ENCODE measurements at places on chromosomes 3 and 15.

DNA sequence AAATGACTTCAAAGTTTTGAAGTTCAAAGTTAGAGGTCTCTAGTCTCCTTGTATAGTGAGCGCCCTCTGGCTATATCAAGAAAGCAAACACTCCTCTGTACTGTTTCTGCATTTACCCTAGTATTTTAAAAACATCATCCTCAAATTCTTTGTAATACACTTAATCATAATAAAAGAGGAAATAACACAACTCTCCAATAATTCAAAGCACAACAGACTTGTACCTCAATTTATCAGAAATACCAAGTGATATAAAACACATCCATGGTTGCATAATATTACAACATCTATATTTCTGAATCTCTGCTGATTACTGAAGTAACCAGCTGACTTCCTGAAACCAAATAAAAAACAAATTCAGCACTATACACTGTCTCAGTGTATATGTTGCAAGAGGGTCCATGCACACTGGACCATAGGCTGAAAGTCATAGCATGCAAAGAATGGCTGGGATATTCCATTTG, 12.5 kb downstream of the PLOD2 start:
- DNase-seq: peak; percentile 70

DNA sequence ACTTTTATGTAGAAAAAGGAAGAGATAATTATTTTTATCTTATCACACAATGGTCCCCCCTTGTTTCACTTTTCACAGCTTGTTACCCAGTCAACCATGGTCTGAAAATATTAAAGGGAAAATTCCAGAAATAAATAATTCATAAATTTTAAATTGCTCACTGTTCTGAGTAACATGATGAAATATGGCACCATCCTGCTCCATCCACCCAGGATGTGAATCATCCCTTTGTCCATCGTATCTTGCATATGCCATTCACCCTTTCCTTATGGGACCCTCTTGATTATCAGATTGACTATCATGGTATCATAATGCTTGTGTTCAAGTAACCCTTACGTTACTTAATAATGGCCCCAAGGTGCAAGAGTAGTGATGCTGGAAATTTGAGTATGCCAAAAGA, 43.7 kb downstream of the ANKRD28 start:
- no peak for DNase-seq

DNA sequence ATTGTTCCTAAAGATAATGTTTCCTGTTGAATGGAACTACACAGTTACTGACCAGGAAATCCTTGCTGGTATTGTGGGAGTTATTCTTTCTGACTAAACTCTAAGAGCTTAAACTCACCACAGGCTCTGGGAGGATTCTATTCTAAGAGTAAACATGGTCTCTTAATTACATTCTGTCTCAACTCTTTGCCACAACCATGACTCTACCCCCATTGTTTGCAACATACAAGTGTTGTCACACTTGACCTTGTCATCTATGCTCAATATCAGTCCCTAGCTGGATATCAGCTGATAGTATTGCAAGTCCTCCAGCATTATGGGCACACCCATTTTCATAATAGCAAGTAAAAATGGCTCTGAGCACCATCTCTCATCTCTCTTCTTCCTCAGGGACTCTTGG, 29.6 kb upstream of the SECISBP2L start:
- peak; percentile 28 for DNase-seq

- DNase-seq: no peak
Measured at GRCh38 chr3:98726084-98726483, 37.1 kb upstream of the ST3GAL6 start.

GRCh38 chr15:82968066-82968465, 15.5 kb upstream of the HOMER2 start:
- DNase-seq: peak; percentile 45

GRCh38 chr3:15839568-15839967, 41.8 kb upstream of the ANKRD28 start:
- DNase-seq: no peak

- DNase-seq: peak; percentile 18
Measured at GRCh38 chr3:37693511-37694283, 168.0 kb upstream of the CTDSPL start.

- DNase-seq: no peak
Measured at GRCh38 chr3:143697975-143698374, 150.3 kb downstream of the SLC9A9 start.

GRCh38 chr15:60890375-60891230, 338.5 kb downstream of the RORA start:
- no peak for DNase-seq

- DNase-seq: no peak
Measured at GRCh38 chr15:38536201-38536676, 28.4 kb downstream of the RASGRP1 start.

DNA sequence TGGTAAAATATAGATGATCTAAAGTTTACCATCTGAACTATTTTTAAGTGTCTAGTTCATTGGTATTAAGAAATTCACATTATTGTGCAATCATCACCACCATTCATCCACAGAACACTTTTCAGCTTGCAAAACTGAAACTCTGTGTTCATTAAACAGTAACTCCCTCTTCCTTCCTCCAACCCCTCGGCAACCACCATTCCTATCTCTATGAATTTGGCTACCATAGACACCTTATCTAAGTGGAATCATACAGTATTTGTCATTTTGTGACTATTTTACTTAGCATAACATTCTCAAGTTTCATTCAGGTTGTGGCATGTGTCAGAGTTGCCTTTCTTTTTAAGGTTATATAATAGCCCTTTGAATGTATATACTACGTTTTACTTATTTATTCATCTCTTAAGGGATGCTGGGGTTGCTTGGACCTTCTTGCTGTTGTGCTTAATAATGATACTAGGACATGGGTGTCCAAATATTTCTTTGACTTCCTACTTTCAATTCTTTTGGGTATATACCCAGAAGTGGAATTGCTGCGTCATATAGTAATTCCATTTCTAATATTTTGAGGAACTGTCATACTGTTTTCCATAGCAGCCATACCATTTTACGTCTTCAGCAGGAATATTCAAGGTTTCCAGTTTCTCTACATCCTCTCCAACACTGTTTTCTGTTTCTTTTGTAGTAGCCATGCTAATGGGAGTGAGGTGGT, 20.9 kb downstream of the KAT2B start:
- DNase-seq: peak; percentile 86

DNA sequence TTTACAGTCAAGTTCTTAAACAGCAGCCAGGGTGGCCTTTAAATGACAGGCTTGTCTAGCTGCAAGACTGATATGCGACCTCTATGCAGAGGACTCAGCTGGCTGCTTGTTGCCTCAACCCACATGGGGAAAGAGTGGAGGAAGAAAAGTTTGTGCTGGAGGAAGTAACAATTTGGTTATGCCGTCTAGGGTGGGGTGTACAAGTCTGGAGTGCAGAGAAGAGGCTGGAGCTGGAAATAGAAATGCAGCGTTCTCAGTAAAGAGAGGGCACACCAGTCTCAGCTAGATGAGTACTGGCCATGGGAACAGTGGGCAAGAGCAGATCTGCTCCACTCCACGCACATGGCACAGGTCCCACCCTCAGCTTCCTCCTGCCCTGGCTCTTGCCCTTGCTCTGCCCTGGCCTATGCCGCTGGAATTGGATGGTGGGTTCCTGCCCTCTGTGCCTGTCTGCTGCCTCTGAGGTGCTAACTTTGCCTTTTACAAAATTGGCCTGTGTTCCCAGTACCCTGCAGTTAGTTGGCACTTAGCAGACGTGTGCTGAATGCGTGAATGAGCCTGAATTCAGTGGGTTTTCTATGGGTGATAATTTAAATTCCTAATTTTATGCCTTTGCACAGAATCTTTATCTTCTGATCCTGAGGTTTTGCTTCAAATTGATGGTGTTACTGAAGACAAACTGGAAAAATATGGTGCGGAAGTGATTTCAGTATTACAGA, 59.7 kb upstream of the FURIN start:
- DNase-seq: peak; percentile 51

GRCh38 chr3:177960722-177961121, 575.5 kb upstream of the KCNMB2 start:
- no peak for DNase-seq

- DNase-seq: no peak
Measured at GRCh38 chr15:86553108-86553507, 473.4 kb downstream of the AGBL1 start.

GRCh38 chr3:183341545-183342288, 86.7 kb downstream of the MCF2L2 start:
- DNase-seq: no peak

- no peak for DNase-seq
Measured at GRCh38 chr3:176005564-176005963, 1146.4 kb downstream of the NAALADL2 start.

GRCh38 chr15:90571063-90571541, 41.4 kb downstream of the CRTC3 start:
- DNase-seq: peak; percentile 93

DNA sequence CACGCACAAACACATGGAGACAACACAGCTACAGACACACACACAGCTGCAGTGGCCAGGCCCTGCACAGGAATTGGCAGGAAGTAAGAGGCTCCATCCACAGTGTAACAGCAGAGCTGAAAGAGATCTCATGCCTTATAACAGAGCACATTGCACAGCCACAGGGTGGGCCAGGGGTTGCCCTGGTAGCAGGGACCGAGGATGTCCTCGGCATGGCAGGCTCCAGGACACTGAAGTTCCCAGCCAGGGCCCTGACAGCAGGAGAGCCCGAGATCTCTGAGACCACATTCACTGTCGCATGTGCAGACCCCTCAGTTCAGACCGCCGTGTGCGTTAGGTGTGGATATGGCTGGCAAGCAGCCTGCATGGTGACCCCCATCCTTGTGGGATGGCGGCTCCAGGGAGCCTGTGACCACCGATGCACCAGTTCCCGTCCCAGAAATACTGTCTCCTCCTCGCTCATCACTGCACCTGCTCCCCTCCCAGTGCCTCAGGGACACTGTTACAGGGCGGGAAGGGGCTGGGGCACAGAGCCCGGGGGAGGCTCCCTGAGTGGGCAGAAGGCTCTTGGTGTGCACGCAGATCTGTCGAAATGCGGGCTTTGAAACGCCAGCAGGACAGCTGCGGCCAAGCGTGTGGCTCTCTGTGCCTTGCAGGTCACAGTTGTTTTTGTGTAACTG, 1.5 kb upstream of the OCA2 start:
- DNase-seq: no peak

- no peak for DNase-seq
Measured at GRCh38 chr15:52727815-52728214, 48.6 kb upstream of the ATOSA start.

- DNase-seq: no peak
Measured at GRCh38 chr15:40685376-40685775, 9.6 kb upstream of the RAD51 start.

DNA sequence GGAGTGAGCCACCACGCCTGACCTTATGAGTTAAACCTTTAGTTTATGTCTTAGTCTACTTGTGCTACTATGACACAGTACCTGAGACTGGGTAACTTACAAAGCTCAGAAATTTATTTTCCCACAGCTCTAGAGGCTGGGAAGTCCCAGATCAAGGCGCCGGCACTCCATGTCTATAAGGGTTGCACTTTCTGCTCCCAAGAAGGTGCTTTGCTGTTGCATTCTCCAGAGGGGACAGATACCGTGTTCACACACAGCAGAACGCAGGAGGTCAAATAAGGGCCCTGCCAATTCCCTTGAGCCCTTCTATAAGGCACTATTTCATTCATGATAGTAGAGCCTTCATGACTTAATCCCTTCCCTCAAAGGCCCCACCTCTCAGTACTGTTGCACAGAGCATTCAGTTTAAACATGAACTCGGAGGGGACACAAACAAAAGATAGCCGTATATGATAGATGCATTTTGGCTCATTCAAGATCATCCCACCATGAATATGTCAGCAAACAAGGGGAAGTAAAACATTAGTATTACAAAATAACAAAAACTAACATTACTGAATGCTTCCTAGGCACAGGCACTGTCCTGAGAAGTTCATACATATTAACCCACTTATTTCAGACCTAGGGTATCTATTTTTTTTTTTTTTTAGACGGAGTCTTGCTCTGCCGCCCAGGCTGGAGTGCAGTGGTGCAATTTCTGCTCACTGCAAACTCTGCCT, 26.5 kb downstream of the PLA1A start:
- DNase-seq: no peak

GRCh38 chr3:187281191-187281714, 10.3 kb downstream of the MASP1 start:
- no peak for DNase-seq

DNA sequence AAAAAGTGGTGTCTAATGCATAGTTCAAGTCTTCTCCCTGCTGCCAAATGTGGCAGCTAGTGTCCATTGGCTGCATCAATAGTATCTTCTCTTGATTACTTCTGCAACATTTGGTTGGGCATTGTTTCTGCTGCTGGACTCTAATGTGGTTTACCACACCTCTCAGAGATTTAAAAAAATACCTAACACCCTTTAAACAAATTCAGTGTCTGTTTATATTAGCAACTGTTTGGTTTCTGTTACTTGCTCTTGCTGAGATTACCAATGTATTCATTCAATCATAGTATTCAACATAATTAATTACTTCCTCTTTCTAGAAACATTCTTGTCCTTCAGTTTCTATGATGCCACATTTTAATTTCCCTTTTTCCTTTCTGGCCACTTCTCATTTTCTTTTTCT, 20.3 kb upstream of the NECTIN3 start:
- DNase-seq: no peak

DNA sequence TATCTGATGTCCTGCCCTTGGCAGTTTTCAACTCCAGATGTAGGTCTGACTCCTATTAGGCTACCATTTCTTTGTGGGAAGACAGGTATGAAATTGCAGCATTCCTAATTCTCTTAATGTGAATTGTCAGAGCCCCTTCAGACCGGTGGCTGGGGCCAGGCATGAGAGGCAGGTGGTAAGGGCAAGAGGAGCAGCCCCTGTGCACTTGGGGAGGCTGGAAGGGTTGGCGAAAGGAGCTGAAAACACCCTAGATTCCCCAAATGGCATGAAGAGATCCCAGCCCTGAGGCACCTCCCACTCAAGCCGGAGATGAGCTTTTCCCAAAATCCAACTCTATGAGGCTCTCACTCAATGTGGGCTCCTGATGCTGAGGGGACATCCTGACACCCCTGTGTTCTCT, 453.2 kb downstream of the NR2F2 start:
- DNase-seq: no peak

DNA sequence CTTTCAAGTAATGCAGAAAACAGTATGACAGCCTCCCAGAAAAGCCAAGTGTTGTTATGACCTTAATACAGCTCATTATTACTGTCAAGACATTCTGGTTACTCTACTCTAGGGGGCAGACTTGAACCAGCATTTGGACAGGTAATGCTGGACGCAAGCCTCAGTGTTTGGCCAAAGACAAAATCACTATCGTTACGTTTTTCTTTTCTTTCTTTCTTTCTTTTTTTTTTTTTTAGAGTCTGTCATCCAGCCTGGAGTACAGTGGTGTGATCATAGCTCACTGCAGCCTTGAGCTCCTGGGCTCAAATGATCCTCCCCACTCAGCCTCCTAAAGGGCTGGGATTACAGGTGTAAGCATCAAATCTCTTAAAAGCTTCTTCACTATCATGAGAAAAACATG, 29.4 kb upstream of the TMEM45A start:
- peak; percentile 64 for DNase-seq

- DNase-seq: no peak
Measured at GRCh38 chr3:137099364-137100219, 141.8 kb downstream of the IL20RB start.

DNA sequence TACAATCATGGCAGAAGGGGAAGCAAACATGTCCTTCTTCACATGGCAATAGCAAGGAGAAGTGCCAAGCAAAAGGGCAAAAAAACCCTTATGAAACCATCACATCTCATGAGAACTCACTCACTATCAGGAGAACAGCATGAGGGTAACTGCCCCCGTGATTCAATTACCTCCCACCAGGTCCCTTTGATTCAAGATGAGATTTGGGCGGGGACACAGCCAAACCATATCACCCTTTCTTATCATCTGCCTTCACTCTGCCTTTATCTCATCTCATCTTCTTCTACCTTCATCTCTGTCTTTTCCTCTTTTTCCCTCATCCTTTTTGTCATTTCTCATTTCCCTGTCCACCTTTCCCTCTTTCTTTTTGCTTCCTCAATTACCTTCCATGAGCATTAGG, 149.6 kb downstream of the AGBL1 start:
- DNase-seq: no peak
